Cardiac fibroblast (primary cell): ENCODE measurements at places on chromosomes 16 and 17.
A peak's percentile ranks its signal among the peaks of the same experiment; 100 is the strongest.

DNA sequence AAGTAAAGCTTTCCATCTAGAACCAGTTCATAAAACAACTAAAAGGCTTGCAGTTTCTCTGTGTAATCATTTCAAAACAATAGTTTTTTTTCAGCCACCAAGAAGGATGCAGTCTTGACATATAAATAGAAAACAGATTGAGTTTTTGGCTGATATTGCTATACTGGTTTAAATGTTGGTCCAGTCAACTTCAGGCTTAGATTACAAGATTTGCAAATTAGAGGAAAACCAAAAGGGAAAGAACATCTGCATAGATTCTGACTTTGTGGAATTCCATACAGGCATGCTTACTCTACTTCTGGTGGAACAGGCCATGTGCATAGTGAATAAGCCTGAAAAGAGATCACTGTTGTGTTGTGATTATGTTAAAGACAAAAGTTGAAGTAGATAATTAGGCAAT is 150.3 kb downstream of the BCAS3 start:
- DNase-seq, result no peak

GRCh38 chr17:80965606-80966005 is 26.0 kb upstream of the CHMP6 start:
- no peak for DNase-seq

GRCh38 chr17:64707050-64707591 is 45.0 kb upstream of the SMURF2 start:
- peak; percentile 97 for DNase-seq

DNA sequence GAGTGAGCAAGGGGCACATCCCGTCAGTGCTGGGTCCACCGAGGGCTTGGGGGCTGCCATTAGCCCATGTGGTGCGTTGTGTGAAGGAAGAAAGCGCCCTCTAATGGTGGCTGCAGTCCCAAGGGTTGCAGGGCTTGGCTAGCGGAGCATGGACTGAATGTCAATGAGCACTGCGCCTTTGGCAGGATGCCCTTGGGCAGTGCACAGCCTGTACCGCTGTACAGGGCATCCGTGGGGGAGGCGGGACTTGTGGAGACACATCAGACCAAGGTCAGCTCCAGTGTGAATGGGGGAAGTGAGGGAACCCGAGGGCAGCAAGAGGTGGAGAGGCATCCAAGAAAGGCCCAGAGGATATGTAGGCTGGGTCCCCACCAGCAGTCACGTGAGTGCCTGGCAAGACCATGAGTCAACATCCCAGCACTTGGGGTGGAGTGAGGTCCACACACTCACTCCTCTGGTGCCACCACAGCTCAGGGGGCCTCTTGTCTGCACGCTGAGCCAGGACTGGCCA is 75.5 kb upstream of the MED9 start:
- peak; percentile 45 for DNase-seq

GRCh38 chr17:82718986-82719685 is 2.6 kb downstream of the FN3KRP start:
- no peak for DNase-seq

- no peak for DNase-seq
These were observed 203.6 kb downstream of the CPPED1 start for GRCh38 chr16:12600116-12600515.

DNA sequence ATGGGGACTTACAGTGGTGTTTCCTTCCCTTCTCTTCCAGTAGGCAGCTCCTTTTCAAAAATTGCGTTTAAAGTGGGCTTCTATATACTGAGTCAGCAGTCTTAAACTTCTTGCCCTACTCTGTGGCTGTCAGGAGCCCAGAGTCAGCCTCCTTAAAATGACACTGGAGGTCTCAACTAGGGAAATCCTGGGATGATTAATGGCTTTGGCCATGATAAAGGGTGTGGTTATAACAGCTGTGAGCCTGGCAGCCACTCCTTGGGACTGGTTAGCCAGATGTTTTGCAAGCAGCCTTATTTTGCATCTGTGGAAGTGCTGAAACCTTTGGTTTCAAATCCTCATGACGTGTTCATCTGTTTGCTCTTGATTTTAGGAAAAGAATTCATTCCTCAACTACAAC is 25.0 kb downstream of the TAC4 start:
- peak; percentile 68 for DNase-seq

- no peak for DNase-seq
These were observed 19.2 kb downstream of the CEP112 start for GRCh38 chr17:66172691-66173223.

DNA sequence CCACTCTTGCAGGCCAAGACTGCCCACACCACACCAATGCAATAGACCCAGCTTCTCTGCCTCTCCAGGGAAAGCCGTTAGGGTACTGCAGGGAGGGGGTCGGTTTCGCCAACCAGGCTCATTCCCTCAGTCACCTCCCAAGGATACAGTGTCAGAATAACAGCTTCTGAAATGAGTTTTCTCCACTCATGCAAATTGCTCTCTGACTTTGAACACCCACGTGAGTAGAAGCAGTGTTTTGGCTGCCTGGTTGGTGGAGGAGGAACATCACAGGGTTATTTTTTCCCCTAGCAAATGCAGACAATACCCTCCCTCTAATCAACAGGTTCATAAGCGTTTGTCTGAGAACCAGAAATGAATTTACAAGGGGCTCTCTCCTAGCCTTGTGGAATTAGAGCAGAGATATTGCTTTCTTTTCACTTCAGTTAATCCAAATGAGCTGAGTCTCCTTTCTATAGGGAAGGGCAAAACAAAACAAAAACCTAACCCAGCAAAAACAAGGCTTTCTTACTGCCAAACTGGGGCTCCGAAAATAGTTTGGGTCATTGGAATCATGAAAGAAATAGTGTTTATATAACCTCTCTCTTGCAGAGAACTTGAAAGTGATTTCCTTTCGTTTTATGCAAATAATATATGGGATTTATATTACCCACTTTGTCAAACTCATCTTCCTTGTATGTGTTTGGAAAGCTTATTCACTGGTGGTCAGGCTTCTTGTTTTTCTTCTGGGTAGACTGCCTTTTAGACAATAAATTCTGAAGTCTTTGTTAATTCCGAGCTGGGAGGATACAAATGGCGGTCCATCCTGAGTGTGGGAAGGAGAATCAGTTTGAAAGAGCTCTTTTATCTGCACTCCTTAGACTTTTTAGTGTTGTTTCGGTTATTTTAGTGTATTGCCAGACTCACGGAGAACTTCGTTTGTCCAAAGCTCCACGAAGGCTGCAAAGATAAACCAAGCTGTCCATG is 229.9 kb downstream of the MSI2 start:
- DNase-seq, result no peak

DNA sequence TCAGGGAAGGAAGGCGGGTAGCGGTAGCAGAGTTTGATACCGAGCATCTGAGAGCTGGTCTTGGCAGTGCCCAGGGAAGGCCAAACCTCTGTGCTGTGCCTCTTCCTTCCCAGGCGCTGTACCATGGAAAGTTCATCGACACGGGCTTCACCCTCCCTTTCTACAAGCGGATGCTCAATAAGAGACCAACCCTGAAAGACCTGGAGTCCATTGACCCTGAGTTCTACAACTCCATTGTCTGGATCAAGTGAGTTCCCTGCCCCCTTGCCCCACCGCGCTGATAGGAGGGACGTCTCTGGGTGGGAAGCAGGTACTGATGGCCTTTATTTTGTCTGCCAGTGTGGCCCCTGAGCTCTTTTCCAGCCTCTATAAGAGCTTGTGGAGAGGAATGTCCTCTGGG is 15.4 kb upstream of the CLEC18A start:
- DNase-seq, result no peak

GRCh38 chr17:82911822-82912221 is 72.0 kb upstream of the ZNF750 start:
- no peak for DNase-seq

- no peak for DNase-seq
These were observed 331.1 kb downstream of the C16orf95 start for GRCh38 chr16:86986136-86986535.

DNA sequence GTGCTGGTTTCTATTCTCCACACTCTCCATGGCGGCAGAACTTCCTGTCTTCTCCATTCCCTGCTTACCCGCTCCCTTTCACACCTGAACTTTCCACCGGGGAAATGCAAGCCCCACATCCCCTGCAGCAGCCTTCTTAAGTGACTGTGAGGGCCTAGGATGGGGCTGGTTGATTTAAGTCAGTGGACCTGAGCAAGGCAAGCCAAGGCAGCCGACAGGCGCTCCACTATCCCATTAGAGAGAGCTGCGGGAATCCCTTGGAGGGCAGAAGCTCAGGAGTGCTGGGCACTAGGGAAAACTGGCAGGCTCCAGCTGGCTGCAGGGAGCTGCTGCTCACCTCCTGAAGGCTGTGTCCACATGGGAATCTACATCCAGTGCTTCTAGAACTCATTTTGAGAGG is 36.1 kb upstream of the SLC25A19 start:
- no peak for DNase-seq

GRCh38 chr16:66843191-66843590 is 1.0 kb upstream of the CA7 start:
- DNase-seq, result no peak

GRCh38 chr16:15746332-15746731 is 96.3 kb downstream of the NDE1 start:
- DNase-seq, result no peak

DNA sequence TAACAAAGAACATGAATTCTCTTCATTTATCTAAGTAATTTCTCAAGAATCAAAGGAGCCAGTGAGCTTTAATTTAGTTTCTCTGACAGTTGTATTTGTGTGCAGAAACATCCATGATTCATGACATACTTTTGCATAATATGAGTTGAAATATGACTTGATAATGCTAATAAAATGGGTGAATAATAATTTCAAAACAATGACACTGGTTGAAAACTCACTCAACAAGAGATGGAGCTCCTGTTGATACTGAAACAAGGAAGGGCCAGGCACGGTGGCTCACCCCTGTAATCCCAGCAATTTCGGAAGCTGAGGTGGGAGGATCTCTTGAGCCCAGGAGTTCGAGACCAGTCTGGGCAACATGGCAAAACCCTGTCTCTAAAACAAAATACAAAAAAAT is 147.0 kb downstream of the MAP2K6 start:
- no peak for DNase-seq

GRCh38 chr17:83002118-83002805 is 77.1 kb upstream of the METRNL start:
- DNase-seq, result no peak

DNA sequence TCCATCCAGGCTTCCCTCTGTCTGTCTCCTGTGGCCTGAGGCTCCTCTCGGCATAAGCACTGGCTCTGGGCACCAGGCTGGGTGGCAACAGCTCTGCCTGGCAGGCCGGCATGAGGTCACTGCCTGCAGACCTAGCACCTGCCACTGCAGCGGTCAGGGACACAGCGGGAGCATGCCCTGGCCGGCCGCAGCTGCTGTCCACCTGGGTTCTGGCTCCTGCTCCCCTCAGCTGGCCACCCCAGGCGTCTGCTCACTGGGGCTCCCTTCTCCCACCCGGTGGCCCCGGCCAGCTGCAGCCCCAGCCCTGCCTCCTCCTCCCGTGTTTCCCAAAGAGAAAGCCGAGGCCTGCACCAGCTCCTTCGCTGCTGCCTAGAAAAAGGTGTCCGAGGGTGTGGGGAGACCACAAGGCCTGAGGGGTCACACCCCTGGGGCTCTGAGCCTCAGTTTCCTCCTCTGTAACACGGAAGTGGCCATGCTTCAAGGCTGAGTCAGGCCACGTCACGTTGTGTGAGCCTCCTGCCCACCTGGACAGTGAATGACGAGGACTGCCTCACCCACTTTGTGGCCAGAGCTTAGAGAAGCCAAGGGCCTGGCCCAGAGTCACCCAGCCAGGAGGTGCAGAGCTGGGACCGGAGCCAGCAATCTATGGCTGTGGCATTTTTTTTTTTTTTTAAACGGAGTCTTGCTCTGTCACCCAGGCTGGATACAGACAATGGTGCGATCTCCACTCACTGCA is 6.7 kb downstream of the NTHL1 start:
- DNase-seq, result peak; percentile 62

DNA sequence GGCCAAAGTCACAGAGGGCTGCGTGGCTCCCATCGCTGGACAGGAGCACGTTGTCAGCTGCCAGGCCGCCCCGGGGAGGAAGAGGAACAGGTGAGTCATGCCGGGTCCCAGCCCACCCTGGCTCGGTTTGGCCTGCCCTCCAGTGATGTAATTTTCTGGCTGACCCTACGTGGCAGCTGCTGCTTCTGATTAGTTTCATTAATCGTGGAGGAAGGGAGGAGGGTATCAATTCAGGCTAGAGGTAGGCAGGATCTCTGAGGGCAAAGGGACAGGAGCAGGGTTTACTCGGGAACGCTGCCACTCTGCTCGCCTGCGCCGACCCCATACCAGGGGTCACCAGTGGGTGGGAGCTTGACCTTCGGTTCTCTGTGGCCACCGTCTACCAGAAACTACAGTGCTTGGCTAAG is 11.7 kb upstream of the SPATA32 start:
- no peak for DNase-seq

DNA sequence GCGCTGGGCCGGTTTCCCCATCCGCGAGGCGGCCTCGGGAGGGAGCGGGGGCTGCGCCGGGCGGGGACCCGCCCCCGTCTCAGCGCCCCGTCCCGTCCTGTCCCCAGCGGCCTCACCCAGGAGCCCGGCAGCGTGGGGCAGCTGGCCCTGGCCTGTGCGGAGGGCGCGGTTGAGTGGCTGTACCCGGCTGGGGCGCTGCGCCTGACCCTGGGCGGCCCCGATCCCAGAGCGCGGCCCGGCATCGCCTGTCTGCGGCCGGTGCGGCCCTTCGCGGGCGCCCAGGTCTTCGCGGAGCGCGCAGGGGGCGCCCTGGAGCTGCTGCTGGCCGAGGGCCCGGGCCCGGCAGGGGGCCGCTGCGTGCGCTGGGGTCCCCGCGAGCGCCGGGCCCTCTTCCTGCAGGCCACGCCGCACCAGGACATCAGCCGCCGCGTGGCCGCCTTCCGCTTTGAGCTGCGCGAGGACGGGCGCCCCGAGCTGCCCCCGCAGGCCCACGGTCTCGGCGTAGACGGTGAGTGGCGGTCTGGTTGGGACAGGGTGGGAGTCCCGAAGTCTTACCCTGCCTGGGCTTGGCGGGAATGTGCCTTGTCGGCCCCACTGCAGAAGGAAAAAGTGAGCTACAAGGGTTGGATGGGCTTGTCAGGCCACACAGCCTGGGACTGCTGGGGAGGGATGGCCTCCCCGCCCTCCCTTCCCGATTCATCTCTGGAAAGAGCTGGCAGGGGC is 720 bp downstream of the METRN start:
- peak; percentile 29 for DNase-seq
